ENCODE measurements at places on chromosomes 12 and 14.
A peak's percentile ranks its signal among the peaks of the same experiment; 100 is the strongest.

GRCh38 chr14:82492157-82492556 is 958.5 kb upstream of the SEL1L start:
- no peak for DNase-seq

- no peak for DNase-seq
Observed at GRCh38 chr14:99838639-99839134, 45.5 kb downstream of the EML1 start.

DNA sequence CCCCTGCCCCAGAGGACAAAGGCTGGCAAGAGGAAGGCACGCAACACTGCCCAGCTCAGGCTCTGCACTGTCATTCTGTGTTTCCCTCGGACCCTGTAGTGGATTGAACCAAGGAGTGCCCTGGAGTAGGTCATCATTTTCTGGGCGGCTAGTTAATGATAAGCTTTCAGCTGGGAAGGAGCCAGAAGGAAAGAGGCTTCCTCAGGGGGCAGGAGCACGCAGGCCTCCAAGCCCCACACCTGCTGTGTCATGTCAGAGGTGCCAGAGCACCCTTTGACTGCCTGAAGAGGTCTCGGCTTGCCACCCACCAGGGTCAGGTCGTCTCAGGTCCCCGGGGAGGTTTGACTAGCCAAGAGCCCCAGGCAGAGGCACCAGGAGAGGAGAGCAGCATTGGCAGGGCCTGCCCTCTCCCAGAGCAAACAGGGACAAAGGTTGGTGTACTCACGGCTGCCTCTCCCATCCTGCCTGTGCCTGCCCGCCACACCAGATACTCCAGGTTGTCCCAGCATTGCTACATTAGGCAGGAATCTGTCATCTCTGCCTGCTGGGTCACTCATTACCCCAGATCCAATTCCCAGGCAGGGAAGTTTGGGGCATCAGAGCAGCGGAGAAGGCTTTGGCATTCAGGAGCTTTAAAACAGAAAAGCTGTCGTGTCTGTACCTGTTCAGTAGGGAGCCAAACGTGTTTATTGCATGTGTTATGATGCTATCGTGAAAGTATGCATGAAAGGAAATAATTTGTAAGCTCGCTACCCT is 33.5 kb upstream of the ATP2A2 start:
- DNase-seq = no peak

DNA sequence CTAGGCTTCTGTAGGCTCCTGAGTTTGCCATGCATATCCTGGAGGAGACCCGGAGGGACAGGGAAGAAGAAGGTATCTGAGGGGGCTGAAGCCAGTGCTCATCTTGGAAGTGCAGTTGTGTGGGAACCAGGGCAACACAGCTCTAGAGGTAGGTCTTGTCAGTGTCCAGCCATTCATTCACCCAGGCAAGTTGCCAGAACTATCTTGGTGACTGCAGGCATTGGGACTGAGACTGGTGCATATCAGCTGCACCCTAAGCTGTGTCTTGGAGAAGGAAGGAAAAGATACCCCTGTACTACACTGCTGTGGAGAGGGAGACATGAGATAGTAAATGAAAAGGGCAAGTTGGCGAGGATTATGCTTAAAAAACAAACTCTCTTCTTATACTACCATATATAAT is 4.9 kb upstream of the WIF1 start:
- no peak for DNase-seq

DNA sequence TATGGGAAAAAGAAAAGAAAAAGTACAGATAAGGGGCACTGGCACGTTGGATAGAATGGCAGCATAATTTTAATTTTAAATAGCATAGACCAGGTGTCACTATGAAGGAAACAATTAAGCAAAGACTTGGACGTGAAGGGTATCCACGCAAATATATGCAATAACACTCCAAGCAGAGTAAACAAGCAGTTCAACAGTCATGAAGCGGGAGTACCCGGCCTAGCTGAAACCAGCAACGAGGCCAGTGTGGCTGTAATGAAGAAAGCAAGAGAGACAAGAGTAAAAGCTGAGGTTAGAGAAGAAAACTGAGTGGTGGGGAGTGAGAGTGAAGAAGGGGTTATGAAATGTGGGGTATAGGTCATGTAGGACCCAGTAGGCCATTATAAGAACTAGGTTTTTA is 85.4 kb downstream of the BCL2L14 start:
- no peak for DNase-seq

- DNase-seq = no peak
Observed at GRCh38 chr14:55944757-55945156, 173.5 kb upstream of the PELI2 start.

DNA sequence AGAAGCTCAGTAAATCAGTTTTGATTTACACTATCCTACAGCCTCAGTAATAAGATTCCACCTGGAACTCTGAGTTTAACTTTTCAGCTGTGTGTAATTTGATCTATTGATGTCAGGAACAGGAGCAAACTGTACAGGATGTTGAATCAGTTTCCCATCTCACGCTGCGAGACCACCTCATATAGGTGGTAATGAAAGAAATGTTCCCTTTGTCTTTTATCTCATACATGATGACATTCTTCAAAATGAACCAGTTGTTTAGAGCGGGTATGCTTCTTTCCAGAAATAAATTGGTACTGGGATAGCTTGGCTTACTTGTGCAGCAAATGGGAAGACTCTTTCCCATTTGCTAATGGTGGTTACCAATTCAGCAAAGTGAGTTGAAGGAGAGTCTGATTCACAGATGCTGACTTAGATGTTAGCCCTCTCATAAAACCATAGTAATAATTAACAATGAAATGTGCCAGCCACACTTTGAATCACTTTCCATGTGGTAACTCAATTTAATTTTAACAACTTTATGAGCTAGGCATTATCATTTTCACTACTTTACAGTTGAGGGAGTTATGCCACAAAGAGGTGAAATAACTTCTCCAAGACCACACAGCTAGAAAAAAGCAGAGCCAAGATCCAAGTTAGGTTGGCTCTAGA is 251.5 kb downstream of the PAWR start:
- DNase-seq = peak; percentile 48

- no peak for DNase-seq
Observed at GRCh38 chr14:78917462-78917861, 747.3 kb downstream of the NRXN3 start.

- no peak for DNase-seq
Observed at GRCh38 chr12:125473501-125473900, 408.3 kb downstream of the AACS start.

DNA sequence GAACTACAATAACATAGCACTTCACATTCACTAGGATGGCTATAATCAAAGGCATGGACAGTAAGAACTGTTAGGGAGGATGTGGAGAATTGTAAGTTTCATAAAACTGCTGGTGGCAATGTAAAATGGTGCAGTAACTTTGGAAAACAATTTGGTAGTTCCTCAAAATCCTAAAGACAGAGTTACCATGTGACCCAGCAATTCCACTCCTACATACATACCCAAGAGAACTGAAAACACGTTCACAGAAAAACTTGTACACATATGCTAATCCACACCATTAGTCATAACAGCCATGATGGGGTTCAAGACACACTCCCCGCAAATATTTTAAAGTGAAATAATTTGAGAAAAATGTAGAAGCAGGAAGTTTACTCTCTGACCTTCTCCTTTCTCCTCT is 31.7 kb downstream of the GALC start:
- DNase-seq = no peak

DNA sequence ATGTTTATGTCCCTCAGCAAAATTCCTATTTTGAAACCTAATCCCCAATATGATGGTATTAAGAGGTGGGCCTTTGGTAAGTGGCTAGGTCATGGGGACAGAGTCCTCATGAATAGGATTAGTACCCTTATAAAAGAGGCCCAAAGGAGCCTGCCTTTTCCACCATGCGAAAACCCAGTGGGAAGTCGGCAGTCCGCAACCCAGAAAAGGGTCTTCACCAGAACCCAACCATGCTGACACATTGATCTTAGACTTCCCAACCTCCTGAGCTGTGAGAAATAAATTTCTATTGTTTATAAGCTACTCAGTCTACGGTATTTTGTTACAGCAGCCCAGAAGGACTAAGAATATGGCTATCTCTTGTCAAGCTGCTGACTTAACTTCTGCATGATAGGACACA is 66.5 kb downstream of the COCH start:
- no peak for DNase-seq

GRCh38 chr14:68711561-68712309 is 81.1 kb downstream of the ZFP36L1 start:
- peak; percentile 13 for DNase-seq

DNA sequence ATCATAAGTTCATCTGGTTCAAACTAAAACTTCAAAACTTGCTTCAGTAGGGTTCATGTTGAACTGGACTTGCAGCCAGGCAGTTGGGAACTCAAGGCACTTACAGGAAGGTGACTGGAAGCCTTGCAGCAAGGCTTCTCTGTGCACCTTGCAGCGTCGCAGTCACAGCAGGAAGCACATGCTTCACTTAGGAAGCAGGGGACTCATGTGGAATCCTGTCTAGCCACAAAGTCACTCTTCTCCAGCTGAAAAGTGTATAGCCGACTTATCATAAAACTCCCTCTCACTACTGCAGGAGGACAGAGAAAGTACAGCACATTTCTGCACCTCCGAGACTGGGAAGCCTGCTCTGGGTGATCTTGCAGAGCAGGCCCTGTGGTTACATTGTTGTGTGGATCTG is 114.0 kb upstream of the PRB2 start:
- no peak for DNase-seq

- no peak for DNase-seq
Observed at GRCh38 chr14:59328454-59328853, 136.7 kb downstream of the GPR135 start.

- DNase-seq = no peak
Observed at GRCh38 chr12:83472350-83472749, 785.6 kb downstream of the TMTC2 start.

GRCh38 chr12:3332188-3332587 is 158.8 kb upstream of the PRMT8 start:
- no peak for DNase-seq

DNA sequence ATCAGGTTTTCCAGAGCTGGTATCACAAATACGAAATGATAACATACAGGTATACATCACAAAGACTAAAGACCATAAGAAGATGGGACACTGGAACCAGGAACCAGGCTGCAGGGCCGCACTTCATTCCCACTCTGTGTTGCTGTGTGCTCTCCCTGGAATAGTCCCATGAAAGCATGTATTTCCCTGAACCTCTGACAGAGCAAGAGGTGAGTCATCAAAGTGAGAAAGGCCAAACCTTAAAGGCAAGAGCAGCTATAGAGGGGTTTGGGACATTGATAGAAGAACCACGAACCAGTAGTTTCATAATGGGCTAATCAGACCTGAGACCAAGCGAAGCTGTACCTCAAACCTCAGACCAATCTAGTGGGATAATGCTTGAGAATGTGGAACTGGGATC is 283.0 kb upstream of the PRKD1 start:
- no peak for DNase-seq

- no peak for DNase-seq
Observed at GRCh38 chr14:32468955-32469354, 139.9 kb downstream of the AKAP6 start.

DNA sequence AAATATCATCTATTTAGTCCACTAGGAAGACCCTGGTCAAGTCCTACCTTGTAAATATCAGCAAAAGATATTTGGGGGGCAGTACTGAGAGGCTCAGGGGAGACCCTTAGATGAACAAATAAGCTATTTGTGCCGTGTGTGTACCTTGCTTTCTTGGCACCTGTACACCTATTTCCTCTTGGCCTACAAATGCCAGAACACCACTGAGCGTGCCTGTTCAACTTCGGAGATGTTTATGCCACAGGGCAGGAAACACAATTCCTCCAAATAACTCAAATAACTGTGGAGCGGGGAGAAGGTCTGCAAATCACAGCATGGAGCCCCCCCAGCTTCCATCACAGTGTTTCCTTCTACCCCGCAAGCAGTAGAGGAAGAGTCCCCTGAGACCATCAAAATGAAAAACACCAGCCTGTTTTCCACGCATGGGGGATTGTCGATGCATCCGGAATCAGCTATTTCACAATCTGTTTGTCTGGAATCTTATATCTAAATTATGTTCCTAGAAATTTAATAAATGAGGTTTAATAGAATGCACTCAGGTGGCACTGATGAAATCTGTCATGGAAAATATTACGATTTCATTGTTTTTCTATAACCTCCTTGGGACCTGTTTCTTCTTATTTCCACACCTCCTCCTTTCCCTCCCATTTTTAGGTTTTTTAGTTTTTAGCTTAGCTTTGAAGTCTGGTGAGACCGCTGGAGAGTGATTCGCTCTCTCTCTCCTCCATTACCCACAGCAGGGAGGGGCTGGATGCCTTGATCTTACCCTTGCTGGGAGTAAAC is 254.0 kb upstream of the SRRM4 start:
- DNase-seq = no peak

DNA sequence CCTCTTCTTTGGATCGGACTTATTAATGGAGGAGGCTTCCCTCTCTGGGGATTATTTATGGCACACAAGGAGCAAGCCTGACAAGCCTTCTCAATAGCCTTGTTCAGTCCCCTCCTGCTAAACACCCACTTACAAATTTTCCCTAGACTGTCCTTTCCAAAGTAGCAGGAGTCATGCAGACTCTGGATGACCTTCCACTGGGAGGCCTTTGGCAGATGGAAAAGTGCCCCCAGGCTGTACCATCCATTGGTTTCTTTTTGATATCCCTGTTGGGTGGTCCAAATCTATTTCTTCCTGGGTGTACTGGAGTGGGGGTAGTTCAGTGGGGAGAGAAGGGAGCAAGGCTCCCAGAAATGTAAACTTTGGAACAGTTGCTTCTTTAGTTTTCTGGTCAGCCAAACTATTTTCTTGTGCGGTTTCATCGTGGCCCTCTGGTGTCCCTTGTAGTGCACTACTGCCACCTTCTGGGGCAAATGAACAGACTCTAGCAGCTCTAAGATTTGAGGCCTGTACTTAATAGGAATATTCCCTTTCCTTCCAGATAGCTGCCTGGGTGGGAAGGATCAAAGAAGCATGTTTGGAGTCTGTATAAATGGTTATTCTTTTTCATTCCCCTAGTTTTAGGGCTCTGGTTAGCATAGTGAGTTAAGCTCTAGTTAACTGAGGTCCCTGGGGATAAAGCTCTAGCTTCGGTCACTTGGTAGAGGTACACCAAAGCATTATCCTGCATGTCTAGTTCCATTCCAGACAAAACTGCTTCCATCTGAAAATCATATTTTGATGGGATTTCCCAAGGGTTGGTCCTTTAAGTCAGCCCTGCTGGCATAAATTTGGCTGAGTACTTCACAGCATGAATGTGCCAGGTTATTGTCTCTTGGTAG is 409.5 kb downstream of the SLC6A15 start:
- peak; percentile 23 for DNase-seq

All from uterus (tissue), 4 donors.